ENCODE measurements at places on chromosomes 3 and 15.

DNA sequence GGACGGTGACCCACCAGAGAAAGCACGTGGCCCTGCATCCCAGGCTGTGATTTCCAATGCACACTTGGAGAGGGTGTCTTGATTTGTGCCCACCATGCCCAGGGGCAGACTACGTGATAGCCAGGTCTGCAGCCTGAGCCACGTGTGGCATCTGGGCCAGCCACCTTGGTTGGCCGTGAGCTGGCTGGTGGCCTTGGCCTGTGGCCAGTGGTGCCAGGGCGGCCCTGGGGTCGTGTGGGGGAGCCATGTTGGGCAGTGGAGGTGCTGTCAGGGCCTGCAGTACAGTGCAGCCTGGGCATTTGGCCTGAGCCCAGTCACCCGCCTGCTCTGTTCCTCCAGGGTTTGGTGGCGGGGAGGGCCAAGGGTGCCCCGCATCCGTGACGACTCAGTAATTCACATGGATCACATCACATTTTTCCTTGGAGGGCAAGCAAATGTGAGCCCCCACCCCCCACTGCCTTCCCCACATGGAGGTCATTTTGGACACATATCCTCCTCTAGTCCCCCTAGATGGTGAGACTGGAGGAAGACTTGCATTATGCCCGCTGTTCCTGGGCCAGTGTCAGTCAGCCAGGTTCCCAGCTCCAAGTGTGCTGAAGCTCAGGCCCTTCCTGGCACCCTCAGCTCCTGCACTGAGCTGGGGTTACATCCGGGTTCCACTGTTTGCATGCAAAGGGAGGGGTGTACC lies 201.4 kb downstream of the UBE3A start:
- no peak for DNase-seq

GRCh38 chr3:13569201-13569600 lies 20.3 kb downstream of the FBLN2 start:
- DNase-seq: no peak

DNA sequence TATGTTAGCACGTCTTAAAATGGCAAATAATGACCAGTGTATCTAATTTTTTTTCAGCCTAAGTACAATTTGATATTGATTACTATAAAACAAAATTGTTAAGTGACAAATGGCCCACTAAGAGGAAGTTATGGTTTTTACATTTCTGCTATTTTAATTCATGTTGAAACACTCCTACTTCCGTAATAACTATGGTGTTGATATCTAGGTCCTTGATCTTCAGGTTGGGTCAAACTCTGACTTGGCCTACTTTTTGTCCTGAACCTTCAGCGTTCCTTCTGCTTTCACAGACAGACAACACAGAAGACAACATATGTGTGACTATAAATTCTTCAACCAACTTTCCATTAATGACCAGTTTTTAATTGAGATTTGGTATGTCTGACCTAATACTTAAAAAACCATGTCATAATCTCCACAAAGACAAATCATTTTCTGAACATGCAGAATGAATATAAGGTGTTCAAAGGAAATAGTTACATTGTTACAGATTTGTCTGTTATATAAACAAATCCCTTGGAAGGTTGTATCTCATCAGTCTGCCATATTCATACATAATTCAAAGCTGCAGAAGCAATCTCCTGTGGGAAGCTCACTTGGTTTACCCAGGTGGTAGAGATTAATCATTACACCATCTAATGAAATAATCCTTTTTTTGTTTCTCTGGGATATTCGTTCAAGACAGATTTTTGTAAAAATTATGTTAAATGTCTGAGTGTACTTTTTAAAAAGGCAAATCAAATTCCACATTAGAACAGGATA lies 92.1 kb upstream of the TSPAN3 start:
- DNase-seq: no peak

- DNase-seq: no peak
Observed at GRCh38 chr3:174891524-174892203, 32.5 kb downstream of the NAALADL2 start.

GRCh38 chr15:57655053-57655452 lies 51.5 kb upstream of the POLR2M start:
- no peak for DNase-seq

Data from activated CD8-positive, alpha-beta memory T cell treated with anti-CD3 and anti-CD28 coated beads, Interleukin-2, amount 10 ng/mL, durations not matched to agents 7 days and 5 days (primary cell).